Activated T-cell treated with anti-CD3 and anti-CD28 coated beads, Interleukin-2, amount 50 U/mL, for 72 hours (primary cell): ENCODE measurements at places on chromosomes 13 and 19. TPM values are rescaled to one million over a fixed set of nuclear protein-coding genes. Genes with fewer than 3 reads are reported as not detected.
A peak's percentile ranks its signal among the peaks of the same experiment; 100 is the strongest.

SLC15A1 gene
- total RNA-seq, result not detected

MUC16 gene
- total RNA-seq, result 0.05 TPM

IL17D gene
- total RNA-seq, result 0.30 TPM

PSG7 gene
- total RNA-seq, result not detected

ENOX1 gene
- 1.2 TPM for total RNA-seq

OVOL3 gene
- 0.39 TPM for total RNA-seq

KCTD4 gene
- total RNA-seq, result not detected

- DNase-seq, result no peak
Measured at GRCh38 chr19:52216401-52216800, 26.5 kb downstream of the PPP2R1A start.

DNA sequence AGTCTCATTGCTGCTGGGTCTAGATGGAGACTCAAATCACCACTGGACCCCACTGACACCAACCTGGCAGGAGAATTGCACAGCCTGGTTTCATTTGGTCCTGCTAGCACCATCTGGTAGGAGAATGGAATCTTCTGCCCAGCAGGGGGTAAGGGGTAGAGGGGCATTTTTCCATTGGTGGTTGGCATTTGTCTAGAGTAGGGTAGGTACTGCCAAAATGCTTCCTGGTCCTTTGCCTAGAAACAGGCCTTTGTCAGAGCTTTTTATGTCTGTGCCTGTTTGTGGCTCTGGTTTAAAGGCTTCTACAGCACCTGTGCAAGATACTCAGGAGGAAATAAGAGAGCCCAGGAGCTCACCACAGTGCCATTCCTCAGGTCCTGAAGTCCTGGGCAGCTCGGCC lies 121.3 kb downstream of the KCTD12 start:
- no peak for DNase-seq

GRCh38 chr13:49939321-49939720 lies 3.2 kb upstream of the SPRYD7 start:
- no peak for DNase-seq

GRCh38 chr13:89465366-89465765 lies 1794.2 kb downstream of the SLITRK5 start:
- DNase-seq, result no peak

GRCh38 chr13:82076496-82076895 lies 1735.6 kb upstream of the SPRY2 start:
- no peak for DNase-seq

GRCh38 chr13:29689548-29689947 lies 94.1 kb upstream of the SLC7A1 start:
- no peak for DNase-seq

DNA sequence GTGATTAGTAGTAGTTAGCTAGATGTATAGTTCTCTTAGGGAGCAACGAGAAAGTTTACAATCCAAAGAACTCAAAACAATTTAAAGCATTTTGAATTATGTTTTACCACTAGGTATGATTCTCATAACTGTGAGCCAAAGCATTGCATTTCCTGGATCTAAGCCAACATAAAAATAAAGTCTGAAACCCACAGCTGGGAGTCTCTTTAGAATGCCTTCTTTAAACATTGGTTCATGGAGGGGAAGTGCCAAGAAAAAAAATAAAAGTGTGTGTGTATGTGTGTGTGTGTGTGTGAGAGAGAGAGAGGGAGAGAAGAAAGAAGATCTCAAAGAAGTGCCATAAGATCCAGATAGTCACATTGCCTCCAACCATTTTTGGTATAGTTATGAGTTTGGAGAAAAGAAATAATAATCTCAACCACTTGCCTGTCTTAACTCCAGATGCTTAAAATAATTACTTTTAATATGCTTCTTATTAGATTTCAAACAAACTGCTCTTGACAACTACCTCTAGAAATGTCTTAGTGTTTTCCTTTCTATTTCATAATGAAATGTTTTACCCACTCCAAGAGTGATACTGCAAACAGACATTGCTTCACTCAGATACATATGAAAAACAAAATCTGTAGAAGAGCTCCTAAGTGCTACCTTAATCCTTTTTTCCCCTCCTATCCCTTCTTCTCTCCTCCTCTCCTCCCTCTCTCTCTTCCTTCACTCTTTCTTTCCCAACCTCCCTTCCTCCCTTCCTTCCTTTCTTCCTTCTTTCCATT lies 554.1 kb downstream of the KCTD12 start:
- no peak for DNase-seq

GRCh38 chr13:74025369-74025768 lies 108.8 kb downstream of the KLF12 start:
- DNase-seq, result no peak

DNA sequence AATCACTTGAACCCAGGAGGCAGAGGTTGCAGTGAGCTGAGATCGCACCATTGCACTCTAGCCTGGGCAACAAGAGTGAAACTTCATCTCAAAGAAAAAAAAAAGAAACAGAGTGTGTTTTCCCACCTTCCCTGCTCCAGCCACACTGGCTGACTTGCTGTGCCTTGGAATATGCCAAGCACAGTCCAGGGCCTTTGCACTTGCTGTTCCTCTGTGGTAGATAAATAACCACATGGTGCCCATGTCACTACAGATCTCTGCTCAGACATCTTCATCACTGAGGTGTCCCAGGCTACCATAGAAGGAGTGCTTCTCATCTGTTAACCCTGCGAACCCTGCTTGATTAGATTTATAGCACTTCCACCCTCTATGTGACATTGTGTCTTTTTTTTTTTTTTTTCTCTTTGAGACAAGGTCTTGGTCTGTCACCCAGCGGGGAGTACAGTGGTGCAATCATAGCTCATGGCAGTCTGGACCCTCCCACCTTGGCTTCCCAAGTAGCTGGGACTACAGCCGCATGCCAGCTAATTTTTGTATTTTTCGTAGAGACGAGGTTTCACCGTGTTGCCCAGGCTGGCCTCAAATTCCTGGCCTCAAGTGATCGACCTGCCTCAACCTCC lies 10.4 kb downstream of the SMARCA4 start:
- DNase-seq, result no peak

GRCh38 chr19:19062454-19063182 lies 1.2 kb upstream of the SLC25A42 start:
- peak; percentile 13 for DNase-seq

- DNase-seq, result no peak
Measured at GRCh38 chr13:103961784-103962183, 895.6 kb upstream of the SLC10A2 start.
